ENCODE measurements at places on chromosomes 1 and 21.

GRCh38 chr1:61781151-61781550 is 38.9 kb downstream of the PATJ start:
- no peaks in the 10 kb centered on the region for H3K4me1 ChIP-seq
- no peak for DNase-seq
- H3K27ac ChIP-seq = no peak overlapping the region
- no peaks in the 10 kb centered on the region for H3K27me3 ChIP-seq

- H3K4me3 ChIP-seq = no peak overlapping the region
- DNase-seq = no peak
- H3K4me1 ChIP-seq = no peaks in the 10 kb centered on the region
- no peaks in the 10 kb centered on the region for H3K27me3 ChIP-seq
- no peak overlapping the region for H3K27ac ChIP-seq
- H3K36me3 ChIP-seq = no peaks in the 10 kb centered on the region
Measured at GRCh38 chr1:192632641-192633532, 3.1 kb upstream of the RGS13 start.

DNA sequence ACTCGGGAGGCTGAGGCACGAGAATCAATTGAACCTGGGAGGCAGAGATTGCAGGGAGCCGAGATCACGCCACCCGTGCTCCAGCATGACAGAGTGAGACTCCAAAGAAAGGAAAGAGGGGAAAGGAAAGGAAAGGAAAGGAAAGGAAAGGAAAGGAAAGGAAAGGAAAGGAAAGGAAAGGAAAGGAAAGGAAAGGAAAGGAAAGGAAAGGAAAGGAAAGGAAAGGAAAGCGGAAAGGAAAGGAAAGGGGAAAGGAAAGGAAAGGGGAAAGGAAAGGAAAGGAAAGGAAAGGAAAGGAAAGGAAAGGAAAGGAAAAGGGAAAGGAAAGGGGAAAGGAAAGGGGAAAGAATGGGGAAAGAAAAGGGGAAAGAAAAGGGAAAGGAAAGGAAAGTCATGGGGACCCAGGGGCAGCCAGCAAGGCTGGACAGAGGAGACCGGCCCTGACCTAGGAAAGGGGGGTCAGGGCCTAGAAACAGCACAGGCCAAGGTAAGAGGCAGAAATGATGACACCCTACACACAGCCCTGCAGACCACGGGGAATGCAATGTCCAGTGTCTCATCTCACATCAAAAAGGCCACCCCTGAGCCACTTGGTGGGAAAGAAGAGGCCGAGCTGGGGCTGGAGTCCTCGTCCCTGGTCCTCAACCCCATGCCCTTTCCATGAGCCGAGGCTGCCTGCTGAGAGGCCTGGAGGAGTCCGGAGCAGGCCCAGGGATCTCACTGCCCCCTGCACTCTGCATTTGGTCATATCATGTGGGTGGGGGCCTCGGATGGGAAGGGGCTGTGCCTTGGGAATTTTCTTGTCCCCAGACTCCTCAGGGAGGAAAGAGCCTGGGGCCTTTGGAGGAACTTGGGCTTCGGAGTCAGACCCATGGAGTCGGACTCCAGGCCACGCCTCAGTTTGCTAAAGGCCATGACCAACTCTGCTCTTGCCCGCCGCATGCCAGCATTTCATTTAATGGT is 18.8 kb upstream of the LAPTM5 start:
- H3K4me1 ChIP-seq = no peaks in the 10 kb centered on the region
- DNase-seq = no peak
- H3K27me3 ChIP-seq = no peaks in the 10 kb centered on the region
- H3K27ac ChIP-seq = no peak overlapping the region

GRCh38 chr1:226960944-226961765 is 21.1 kb downstream of the COQ8A start:
- no peaks in the 10 kb centered on the region for H3K27me3 ChIP-seq
- no peak overlapping the region for H3K27ac ChIP-seq
- H3K4me3 ChIP-seq = no peak overlapping the region
- no peak for DNase-seq
- H3K36me3 ChIP-seq = peaks cover 2% of the 10 kb centered on the region

DNA sequence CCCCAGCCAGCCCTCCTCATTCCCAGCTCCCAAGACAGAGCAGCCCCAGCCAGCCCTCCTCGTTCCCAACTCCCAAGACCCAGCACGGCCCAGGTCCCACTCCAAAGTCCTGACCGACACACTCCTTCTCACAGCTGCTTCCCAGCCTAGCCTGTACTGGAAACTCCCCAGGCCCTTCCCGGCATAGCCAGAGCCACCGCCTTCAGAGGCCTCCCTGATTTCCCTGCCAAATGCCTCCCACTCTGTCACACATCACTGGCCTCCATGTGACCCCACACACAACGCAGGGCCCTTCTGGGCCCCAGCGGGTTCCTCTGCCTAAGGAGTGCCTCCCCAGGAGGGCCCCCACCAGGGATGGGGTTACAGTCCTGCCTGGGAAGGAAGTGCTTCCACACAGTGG is 2.8 kb downstream of the UBE2J2 start:
- no peaks in the 10 kb centered on the region for H3K27me3 ChIP-seq
- DNase-seq = no peak
- no peak overlapping the region for H3K4me3 ChIP-seq
- peaks cover 5% of the 10 kb centered on the region for H3K36me3 ChIP-seq
- no peaks in the 10 kb centered on the region for H3K4me1 ChIP-seq

- DNase-seq = no peak
- H3K36me3 ChIP-seq = no peaks in the 10 kb centered on the region
- no peak overlapping the region for H3K4me3 ChIP-seq
- H3K27ac ChIP-seq = no peak overlapping the region
- H3K27me3 ChIP-seq = no peaks in the 10 kb centered on the region
Measured at GRCh38 chr1:183282101-183282855, 96.2 kb downstream of the LAMC2 start.

GRCh38 chr1:11272544-11272831 is 510 bp upstream of the UBIAD1 start:
- no peak overlapping the region for H3K27ac ChIP-seq
- H3K4me3 ChIP-seq = peak overlapping the region; percentile 65
- DNase-seq = no peak
- no peaks in the 10 kb centered on the region for H3K4me1 ChIP-seq
- H3K27me3 ChIP-seq = no peaks in the 10 kb centered on the region
- no peaks in the 10 kb centered on the region for H3K36me3 ChIP-seq

- H3K4me1 ChIP-seq = no peaks in the 10 kb centered on the region
- no peak overlapping the region for H3K4me3 ChIP-seq
- H3K27me3 ChIP-seq = no peaks in the 10 kb centered on the region
Measured at GRCh38 chr1:207463021-207463420, 8.9 kb downstream of the CR2 start.

GRCh38 chr21:18244671-18245463 is at the start of gene CHODL:
Gene CHODL, plus strand, starts transcription at chr21:18244833. Its CDS starts 391 bp downstream, at chr21:18245224.
- H3K4me1 ChIP-seq = peaks cover 3% of the 10 kb centered on the region
- H3K27ac ChIP-seq = no peak within 1 kb of the TSS
- no peaks in the 10 kb centered on the region for H3K27me3 ChIP-seq
- no peaks in the 10 kb centered on the region for H3K36me3 ChIP-seq
- H3K4me3 ChIP-seq = peak within 1 kb of the TSS; percentile 48
- peak; percentile 76 for DNase-seq

DNA sequence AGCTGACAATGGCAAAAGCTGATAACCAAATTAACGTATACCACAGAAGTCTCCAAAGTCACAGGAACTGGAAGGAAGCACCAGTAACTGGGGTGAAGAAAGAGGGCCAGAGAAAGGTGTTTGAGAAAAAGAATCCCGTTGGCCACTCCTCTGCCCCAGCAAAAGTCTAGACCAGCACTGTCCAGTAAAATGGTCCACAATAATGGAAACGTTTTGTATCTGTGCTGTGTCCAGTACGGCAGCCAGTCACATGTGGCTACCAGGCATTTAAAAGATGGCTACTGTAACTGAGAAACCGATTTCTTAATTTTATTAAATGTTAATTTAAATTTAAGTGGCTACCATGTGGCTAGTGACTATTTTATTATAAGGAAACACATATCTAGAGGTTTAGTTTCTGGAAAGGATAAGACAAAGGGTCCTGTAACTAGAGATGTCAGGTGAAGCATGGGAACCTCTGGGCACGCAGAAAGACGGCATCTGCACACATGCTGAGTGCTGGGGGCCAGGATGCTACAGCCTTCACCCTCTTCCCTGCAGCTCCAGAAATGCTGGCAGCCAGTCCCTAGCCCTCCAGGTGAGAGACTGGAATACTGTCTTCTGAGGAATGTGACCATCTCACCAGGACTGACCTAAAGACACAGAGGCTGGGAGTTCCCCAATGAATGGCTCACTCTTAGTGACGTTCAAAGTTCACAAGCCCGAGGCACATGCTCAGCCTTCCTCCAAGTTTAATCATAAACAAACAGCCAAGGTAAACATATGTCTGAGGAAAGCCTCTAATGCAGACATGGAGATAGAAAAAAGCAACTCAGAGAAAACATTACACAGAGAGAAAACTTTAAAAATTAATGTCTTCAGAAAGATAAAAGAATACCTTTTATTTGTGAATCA is 50.7 kb downstream of the JAK1 start:
- H3K27me3 ChIP-seq = no peaks in the 10 kb centered on the region
- no peaks in the 10 kb centered on the region for H3K36me3 ChIP-seq
- H3K4me3 ChIP-seq = no peak overlapping the region

DNA sequence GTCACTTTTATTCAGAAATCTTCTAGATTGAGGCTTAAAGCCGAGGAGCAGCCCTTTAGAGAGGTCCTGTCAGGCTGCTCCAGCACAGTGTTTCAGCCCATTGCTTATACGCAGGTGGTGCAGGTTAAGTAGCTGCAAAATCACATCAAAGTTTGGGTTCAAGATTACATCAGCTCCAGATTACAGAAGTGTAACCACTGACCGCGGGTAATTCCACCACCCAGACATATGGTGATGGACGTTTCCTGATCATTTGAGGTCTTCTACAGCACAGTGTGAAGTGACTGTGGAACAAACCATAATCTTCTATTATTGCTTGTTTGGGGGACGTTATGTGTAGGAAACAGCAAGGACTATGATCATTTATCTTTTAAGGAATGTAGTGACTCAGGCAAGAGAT is 11.8 kb downstream of the C1orf115 start:
- H3K27me3 ChIP-seq = no peaks in the 10 kb centered on the region
- peaks cover 5% of the 10 kb centered on the region for H3K36me3 ChIP-seq
- DNase-seq = no peak
- H3K4me1 ChIP-seq = no peaks in the 10 kb centered on the region
- no peak overlapping the region for H3K27ac ChIP-seq
- no peak overlapping the region for H3K4me3 ChIP-seq

GRCh38 chr1:59096501-59096900 is 200.4 kb upstream of the FGGY start:
- H3K36me3 ChIP-seq = no peaks in the 10 kb centered on the region
- H3K27ac ChIP-seq = no peak overlapping the region
- no peaks in the 10 kb centered on the region for H3K27me3 ChIP-seq
- DNase-seq = no peak

- peak; percentile 72 for DNase-seq
- H3K4me3 ChIP-seq = no peak overlapping the region
- H3K4me1 ChIP-seq = peaks cover 8% of the 10 kb centered on the region
Measured at GRCh38 chr21:38310646-38311485, 54.1 kb downstream of the KCNJ15 start.

GRCh38 chr21:32347977-32348376 is 44.8 kb downstream of the URB1 start:
- H3K27ac ChIP-seq = no peak overlapping the region
- no peak for DNase-seq
- H3K4me1 ChIP-seq = no peaks in the 10 kb centered on the region
- H3K4me3 ChIP-seq = no peak overlapping the region

- DNase-seq = no peak
- H3K27ac ChIP-seq = no peak overlapping the region
Measured at GRCh38 chr1:214574598-214575411, 23.4 kb upstream of the PTPN14 start.

GRCh38 chr21:34603710-34604057 is 11.2 kb downstream of the RCAN1 start:
- DNase-seq = no peak
- no peaks in the 10 kb centered on the region for H3K36me3 ChIP-seq
- no peaks in the 10 kb centered on the region for H3K27me3 ChIP-seq
- no peak overlapping the region for H3K27ac ChIP-seq

All from kidney (tissue), 22 donors.